Naive thymus-derived CD8-positive, alpha-beta T cell (primary cell): ENCODE measurements at places on chromosomes 1 and 21. TPM values are rescaled to one million over a fixed set of nuclear protein-coding genes. Genes with fewer than 3 reads are reported as not detected.

DNA sequence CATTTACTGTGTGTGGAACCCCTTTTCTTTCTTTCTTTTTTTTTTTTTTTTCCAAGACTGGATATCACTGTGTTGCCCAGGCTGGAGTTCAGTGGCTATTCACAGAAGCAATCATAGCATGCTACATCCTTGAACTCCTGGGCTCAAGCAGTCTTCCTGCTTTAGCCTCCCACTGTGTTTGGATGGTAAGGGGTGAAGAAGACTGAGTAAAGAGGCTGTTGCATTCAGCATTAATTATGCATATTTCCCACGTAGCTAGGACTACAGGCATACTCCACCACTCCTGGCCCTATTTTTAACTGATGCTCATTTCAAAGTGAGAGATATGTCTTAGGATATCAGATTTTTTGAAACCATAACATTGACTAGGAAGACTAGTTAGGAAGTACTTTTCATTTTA is 39.5 kb downstream of the PHACTR4 start:
- DNase-seq = no peak

DNA sequence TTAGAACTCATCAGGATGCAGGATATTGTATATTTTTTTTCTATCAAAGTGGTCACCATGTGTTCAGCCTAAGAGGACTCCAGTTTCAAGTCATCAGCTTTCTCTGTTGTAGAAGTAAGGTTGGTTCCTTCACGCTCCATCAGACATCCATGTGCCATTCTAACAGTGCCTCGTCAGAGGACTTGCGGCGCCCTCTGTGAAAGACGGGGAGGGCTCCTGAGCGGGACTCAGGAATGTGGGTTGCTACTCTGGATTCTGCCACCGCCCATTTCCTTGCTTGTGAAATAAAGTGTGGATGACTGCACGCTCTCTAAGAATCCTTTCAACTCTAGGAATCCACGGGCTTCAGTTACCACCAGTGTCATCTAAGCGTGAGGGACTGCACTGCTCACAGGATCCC is 593.5 kb downstream of the KIF26B start:
- DNase-seq = no peak

GRCh38 chr1:107727866-107728265 is 237.1 kb downstream of the VAV3 start:
- DNase-seq = no peak

DNA sequence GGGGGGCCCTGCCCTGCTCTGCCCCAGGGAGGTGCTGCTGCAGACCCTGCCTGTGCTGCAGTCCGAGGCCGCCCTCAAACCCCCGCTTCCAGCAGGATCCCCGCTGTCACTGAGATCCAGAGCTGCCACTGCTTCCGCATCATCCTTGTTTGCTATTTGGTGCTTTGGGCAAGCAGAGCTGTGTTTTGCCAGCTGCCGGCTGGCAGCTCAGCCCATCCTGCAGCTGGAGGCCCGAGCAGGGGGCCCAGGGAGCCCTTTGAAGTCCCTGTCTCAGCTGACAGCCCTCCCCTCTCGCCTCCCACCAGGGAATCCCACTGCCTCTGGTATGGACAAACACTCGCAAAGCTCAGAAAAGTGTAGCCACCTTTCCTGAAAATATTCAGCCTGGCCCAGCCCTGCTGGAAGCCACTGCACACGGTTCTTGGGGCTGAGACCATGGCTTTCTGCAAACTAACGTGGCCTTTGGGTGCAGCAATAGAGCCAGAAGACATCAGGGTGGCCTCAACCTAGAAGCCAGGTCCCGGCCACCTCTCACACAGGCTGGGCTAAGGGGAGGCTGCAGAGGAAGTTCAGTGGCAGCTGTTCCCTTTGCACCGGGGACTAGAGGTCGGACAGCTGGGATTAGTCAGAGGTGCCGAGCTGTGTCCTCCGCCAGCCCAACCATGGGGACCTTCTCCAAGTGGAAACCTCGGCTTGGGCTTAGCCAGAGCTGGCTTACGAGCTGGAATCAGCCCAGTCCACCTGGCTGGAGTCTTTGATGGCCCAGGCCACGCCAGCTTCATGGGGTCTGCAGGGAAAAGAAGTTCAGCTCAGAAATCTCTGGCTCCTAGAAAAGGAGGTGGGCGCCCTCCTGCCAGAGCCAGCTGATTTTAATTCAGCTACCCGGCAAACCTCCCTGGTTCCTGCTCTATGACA is 107.1 kb downstream of the SPSB1 start:
- DNase-seq = no peak

GRCh38 chr1:19385869-19386591 is 73.9 kb downstream of the SLC66A1 start:
- DNase-seq = no peak

DNA sequence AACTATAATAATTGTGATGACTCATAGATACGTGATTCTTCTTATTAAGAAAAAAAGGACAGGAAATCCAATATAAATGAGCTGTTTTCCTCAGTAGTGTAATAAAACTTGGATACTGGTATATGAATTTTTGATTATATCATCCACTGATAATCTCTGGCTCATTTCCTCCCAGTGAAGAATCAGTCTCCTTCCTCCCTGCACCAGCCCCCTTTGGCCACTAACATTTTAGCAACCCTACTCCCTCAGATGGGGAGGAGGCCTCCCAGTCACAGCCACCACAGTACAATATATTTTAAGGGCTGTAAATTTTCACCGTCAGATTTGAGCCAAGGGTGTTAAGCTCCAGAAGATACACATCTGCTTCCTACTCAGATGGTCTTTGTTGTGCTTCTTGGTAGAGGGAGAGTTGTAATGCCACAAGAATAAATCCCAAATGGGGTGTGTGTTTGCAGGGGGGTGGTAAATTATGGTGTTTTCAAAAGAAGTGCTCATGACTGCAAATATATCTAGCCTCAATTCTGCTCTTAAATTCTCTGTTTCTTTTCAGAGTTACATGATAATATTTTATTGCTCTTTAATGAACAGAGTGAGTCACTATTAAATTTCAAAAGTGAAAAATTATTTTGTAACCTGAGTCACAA is 153.5 kb downstream of the HLX start:
- no peak for DNase-seq

HLX gene
- total RNA-seq = 0.10 TPM
